Fibroblast of the aortic adventitia (primary cell): ENCODE measurements at places on chromosomes 3 and 15. TPM values are rescaled to one million over a fixed set of nuclear protein-coding genes. Genes with fewer than 3 reads are reported as not detected.

DNA sequence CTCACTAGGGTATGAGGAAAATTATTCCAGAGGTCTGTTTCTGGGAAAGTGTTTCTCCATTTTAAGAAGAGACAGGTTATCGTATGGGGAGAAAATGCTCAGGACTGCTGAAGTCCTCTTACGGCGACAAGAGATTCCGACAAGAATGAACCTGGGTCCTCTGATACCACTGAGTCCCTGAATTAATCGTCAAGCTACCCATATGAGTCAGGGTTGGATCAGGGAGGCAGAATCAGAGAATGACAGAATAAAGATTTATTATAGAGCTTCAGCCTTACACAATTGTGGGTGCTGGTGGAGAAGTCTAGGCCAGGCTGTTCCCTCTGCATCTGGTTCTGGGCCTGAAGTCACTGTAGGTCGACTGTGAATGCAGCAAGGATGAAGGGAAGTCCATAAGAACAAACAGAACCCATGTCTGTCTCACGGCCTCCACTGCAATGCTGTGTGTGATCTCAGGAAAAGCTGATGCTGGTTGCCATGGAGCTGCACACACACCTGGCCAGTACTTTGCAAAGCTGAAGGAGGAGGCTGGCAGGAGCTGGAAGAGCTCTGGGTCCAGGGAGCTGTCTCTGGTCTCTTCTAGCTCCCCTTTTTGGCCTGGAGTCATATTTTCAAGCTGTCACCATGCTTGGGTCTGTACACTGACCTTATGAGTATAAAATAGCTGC, 83.9 kb downstream of the HHLA2 start:
- no peak for DNase-seq

DNA sequence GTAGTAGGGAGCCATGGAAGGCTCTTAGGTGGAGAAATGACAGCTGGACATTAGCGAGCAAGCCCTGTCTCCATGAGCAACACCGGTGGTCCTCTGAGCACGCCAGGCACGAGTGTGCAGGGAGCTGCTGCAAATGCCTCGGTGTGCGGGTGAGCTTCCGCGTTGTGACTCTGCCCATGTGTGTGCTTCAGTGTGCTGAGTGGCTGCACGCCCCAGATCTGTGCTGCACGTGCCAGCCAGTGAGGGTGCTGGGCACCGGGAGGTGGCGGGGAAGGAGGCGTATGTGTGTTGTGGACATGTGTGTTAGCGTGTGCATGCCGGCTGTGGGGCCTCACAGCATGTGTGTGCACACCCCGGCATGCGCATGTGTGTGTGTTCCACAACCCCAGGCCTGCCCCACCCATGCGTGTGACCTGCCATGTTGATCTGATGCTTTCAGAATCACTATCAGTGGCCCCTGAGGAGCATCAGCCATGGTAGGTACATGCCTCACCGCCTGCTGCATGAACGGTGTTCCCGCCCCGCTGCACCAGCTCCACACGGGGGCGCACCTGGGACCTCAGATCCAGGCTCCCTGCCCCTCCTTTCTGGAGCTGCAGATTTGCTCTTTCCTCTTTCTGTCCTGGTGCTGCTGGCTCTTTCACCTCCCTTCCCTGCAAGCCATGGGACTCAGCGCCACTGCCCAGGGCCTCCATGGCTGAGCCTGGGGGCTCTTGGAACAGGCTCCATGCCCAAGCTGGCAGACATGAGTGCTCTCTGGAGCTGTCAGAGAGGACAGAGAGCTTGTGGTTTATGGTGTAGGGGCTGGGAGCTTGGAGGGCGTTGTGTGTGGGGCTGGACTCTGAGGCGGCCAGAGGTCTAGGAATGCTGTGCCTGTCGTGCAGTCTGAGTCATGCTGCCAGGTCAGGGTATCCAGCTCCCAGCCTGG, 169.4 kb downstream of the TBC1D2B start:
- no peak for DNase-seq

GRCh38 chr3:53043738-53044137, 2.1 kb downstream of the SFMBT1 start:
- DNase-seq, result no peak

GRCh38 chr15:40877694-40878093, 3.7 kb upstream of the RHOV start:
- DNase-seq, result no peak

DNA sequence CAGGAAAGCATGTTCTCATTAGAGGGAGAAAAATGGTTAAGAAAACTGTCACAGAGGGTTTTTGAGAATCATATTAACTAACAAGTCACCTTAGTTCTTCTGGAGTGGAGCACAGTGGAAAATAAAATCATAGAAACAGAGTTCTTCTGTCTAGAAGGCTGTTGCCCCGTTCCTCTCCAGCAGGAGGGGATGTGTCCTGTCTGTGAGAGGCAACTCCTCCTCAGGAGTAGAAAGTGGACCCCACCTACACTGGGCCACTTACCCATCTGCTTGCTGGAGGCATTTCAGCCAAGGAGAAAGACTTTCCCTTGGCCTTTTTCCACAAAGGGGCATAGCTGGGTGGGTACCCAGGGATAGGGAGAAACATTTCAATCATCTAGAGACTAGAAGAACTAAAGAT, 106.6 kb downstream of the SSR3 start:
- DNase-seq, result peak; percentile 47

DNA sequence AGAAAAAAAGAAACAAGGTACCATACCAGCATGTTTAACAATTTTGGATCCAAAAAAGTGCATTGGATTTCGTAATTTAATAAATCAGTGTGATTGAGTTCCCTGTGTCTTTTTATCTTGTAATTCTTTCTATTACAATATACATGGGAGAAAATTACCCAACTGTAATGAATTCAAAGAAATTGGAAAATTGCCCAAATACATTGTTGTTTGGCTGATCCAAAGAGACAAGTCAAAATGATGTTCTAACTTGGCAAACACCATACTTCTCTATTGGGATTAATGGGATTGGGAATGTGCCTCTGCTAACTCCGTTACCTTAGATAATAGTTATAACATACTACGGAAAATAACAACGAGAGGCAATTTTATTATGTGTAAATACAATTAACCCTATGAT, 1097.1 kb downstream of the ROBO1 start:
- DNase-seq, result no peak

- DNase-seq, result peak; percentile 45
Measured at GRCh38 chr3:9934235-9934621, 594 bp downstream of the CRELD1 start.

DNA sequence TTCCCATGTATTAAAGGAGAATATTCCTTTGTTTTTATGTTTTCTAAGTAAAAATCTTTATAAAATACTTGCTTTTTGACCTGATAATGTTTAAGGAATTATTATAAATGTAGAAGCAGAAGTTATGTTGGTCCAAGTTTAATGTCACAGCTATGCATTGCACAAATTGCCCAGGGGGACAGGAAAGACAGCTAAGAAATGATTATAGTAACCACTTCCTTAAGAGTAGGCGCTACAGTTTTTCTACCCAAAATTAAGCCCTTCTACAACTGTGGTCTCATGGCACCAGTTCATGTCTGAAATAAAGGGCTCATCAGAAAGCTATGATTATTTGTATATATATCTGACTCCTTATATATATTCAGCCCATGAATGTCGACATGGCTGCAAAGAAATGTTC, 176.4 kb downstream of the GBE1 start:
- no peak for DNase-seq

DNA sequence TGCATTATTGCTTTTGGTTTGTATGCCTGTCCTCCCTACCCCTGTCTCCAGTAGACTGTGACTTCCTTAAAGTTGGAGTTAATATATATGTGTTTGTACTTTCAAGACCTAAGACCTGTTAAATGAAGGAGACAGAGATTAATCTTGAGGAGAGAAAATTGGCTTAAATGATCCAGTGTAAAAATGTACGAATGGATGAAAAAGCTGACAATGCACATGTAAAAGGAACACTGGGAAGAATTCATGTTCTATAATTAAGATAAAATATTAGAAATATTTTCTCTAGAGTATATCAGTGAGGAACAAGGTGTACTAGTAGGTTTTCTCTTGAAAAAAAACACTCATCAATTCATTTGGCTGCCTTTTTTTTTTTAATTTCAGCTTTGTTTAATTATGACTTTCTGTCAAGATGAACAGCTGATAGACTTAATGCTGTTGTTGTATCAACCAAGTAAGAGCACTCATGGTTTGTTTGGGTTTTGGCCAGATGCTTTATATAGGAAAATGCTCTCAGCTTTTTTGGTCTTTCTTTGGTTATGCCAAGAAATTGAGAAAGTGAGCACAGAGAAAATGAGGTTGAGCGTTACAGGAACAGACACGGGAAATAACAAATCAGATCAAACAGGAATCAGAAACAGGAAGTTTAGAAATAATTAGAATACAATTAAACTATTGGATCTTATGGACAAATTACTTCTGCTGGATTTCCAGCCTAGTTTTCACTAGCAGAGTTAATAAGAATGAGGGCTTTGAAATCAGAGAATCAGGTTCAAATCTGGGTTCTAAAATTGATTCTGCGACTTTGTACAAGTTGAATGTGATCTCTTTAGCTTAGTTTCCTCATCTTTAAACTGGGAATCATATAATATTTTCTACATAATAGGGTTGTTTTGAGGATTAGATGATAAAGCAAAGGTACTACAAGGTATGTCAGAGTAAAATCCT, 38.3 kb upstream of the AADAC start:
- no peak for DNase-seq

GRCh38 chr3:62132027-62132602, 241.2 kb downstream of the FEZF2 start:
- DNase-seq, result peak; percentile 32

- DNase-seq, result no peak
Measured at GRCh38 chr3:67846166-67846565, 191.8 kb upstream of the SUCLG2 start.

- no peak for DNase-seq
Measured at GRCh38 chr3:51999846-52000245, 4.2 kb upstream of the RPL29 start.

GRCh38 chr3:66326340-66326739, 105.5 kb downstream of the SLC25A26 start:
- DNase-seq, result no peak

GRCh38 chr3:42936157-42936981, 30.4 kb downstream of the ZNF662 start:
- DNase-seq, result peak; percentile 55

GRCh38 chr3:41447701-41448100, 248.4 kb downstream of the CTNNB1 start:
- DNase-seq, result no peak

- no peak for DNase-seq
Measured at GRCh38 chr3:15495461-15496340, 25.8 kb downstream of the COLQ start.

- DNase-seq, result no peak
Measured at GRCh38 chr15:77620297-77620696, 12.4 kb downstream of the LINGO1 start.

DNA sequence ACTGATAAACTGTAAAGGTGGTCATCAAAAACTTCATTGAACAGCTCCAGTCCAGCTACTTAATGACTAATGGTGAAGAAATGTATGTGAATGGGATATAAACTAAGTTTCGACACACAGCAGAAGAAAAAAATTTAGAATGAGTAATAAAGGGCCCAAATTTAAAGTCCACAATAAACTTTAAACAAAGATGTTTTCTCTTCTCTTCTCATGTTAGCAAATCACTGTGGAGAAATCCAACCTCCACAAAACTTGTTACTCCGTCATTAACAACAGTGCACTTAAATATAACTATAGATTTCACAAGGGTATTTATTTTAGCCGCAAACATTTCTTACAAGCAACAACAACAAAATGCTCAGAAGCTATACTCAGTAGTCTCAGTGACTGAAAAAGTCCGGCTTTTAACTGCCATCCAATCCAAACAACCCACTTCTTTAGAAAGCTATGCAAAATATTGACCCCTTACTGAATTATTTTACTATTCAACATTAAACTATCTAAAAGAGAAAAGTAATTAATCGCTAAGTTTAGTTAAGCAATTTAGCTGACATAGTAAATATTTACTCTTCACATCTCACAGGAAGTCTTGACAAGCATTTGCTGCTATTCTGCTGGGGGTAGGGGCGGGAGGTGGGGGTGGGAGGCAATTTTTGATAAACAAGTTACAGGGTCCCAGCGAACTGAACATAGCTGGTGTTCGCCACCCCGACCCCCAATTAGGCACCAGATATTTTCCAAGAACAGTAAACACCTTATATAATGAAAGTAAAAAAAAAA, 2.4 kb downstream of the IGF2BP2 start:
- DNase-seq, result peak; percentile 75

DNA sequence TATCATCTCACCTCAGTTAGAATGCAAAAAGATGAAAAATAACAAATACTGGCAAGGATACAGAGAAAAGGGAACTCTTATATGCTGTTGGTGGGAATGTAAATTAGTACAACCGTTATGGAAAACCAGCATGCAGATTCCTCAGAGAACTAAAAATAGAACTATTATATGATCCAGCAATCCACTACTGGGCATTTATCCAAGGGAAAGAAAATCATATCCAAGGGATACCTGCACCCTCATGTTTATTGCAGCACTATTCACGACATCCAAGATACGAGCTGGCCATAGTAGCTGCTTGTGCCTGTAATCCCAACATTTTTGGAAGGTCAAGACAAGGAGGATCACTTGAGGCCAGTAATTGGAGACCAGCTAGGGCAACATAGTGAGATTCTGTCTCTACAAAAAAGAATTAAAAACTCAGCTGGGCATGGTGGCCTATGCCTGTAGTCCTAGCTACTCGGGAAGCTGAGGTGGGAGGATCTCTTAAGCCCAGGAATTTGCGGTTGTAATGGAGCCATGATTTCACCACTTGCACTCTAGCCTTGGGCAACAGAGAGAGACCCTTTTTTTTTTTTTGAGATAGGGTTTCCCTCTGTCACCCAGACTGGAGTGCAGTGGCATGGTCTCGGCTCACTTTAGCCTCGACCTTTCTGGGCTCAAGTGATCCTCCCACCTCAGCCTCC, 26.6 kb downstream of the USP50 start:
- peak; percentile 47 for DNase-seq

DNA sequence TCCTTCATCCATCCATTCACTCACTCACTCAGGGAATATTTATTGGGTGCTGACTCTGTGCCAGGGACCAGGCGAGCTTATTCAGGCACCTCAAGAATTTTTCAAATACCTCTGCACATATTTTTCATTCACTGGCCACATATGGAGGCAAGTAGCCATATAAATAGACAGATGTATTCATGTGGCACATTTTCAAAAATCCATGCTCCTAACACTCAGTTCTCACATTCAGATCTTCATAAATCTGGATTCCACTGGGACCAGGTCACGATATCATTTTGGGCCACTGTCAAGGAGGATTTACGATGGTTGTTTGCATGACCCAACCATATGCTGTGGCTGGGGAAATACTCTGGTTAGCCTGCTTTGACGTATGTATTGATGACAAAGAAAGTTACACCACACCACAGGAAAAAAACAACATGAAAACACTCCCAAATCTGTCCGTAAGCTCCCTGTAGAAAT, 241.8 kb upstream of the LRTM1 start:
- DNase-seq, result peak; percentile 97

GRCh38 chr3:71754610-71755253, 1.1 kb downstream of the GPR27 start:
- no peak for DNase-seq

- no peak for DNase-seq
Measured at GRCh38 chr15:94256511-94256910, 25.1 kb downstream of the MCTP2 start.

SAMMSON gene
- not detected in 2 replicates for total RNA-seq

SAMD7 gene
- total RNA-seq, result not detected in 2 replicates

RTP1 gene
- total RNA-seq, result not detected in 2 replicates

PLIN1 gene
- 0.27 and 0.41 TPM in 2 replicates for total RNA-seq

CLDN18 gene
- total RNA-seq, result not detected in 2 replicates

SLC25A36 gene
- total RNA-seq, result 73.0 and 75.4 TPM in 2 replicates

THSD4 gene
- total RNA-seq, result 28.1 and 50.9 TPM in 2 replicates

MYZAP gene
- total RNA-seq, result not detected in 2 replicates

GOLGA8R gene
- 0.33 and 2.3 TPM in 2 replicates for total RNA-seq

ACOX2 gene
- 19.2 and 29.5 TPM in 2 replicates for total RNA-seq

PRSS50 gene
- not detected in 2 replicates for total RNA-seq

TNNC1 gene
- 1.4 and 2.0 TPM in 2 replicates for total RNA-seq

GOLGA6C gene
- not detected in 2 replicates for total RNA-seq

A4GNT gene
- not detected in 2 replicates for total RNA-seq
